H54 (cell line): ENCODE measurements at places on chromosomes 2 and 18.

DNA sequence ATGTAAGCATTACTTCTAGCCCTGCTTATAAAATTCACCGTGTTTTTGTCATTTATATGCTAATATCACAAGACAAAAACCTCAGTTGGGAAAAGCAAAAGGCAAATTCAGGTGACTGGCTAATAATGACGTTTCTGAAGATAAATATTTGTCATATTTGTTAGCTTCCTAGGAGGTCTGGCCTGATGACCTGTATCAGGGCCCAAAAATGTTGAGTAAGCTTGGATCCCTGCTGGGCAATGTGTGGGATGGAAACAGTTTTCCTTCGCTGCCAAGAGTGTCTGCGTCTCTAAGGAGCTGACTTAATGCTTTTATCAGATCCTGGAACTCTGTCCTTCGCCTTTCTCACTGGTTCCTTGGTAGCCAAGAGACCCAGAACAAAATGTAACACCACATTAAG is 230.1 kb upstream of the PXDN start:
- DNase-seq = no peak

GRCh38 chr18:683531-683930 is 26.1 kb downstream of the TYMS start:
- DNase-seq = no peak

GRCh38 chr2:177646791-177647190 is 254.2 kb downstream of the AGPS start:
- DNase-seq = no peak

GRCh38 chr18:62332964-62333695 is 8.0 kb downstream of the TNFRSF11A start:
- no peak for DNase-seq

GRCh38 chr2:120536141-120536540 is 190.2 kb downstream of the INHBB start:
- DNase-seq = no peak

GRCh38 chr2:67670747-67671183 is 273.6 kb downstream of the ETAA1 start:
- no peak for DNase-seq

- DNase-seq = no peak
Measured at GRCh38 chr2:98473995-98474780, 29.5 kb downstream of the INPP4A start.

DNA sequence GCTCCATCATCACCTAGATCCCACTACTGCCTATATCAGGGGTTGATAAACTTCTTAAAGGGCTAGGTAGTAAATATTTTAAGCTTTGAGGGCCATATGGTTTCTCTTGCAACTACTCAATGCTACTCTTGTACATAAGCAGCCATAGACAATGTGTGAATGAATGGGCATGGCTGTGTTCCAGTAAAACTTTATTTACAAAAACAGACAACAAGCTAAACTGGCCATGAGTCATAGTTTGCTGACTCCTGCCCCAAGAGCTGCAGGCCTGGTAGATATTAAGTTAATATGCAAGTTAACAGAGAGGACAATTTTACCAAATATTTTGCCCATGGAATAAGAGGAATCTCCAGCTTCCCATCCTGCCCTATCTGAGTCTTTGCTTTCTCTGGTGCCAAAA is 29.8 kb upstream of the MYO3B start:
- DNase-seq = no peak

GRCh38 chr18:71827301-71827700 is 716.8 kb downstream of the CBLN2 start:
- DNase-seq = no peak

DNA sequence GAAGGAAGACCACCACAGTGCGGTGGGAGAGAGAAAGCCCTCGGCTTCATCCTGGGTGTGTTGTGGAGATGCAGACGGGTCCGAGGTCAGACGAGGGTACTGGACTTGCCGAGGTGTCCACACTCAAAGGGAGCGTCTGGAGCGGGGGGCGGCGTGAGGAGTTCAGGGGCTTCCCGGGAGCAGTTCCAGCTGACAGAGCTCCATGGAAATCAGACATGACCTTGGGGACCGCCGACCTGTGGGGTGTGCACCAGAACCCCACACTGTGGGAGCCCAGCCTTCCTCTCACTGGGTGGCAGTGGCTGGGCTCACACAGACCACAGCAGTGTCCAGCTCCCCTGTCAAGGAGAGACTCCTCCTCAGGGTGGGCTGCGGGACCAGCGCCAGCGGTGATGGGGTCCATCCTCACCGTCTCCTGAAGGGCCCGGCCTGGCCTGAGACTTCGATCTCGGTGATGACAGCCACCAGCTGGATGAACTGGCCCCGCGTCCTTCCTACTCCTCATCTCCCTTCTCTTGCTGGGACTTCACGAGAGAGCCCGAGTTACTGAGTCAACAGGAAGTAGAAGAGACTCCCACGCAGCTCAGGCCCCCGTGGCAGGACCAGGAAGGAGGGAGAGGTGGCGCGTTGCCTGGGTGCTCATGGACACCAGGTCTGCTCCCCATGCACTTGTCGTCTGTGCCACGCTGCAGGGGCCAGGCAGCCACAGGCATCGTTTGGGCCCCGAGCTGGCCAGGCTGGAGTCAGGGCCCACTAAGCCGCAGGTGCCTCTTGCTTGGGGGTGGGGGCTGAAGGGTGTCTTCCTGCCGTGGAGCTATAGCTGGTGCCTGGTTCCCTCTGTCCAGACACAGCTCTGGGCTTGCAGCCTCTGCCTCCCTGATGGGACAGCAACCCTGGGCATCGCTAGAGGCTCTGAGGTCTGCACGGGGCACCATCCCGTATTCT is 101.9 kb upstream of the CTDP1 start:
- no peak for DNase-seq

- peak; percentile 50 for DNase-seq
Measured at GRCh38 chr18:23106575-23106974, 28.7 kb upstream of the CABLES1 start.

GRCh38 chr2:47026748-47027534 is 111.3 kb upstream of the MCFD2 start:
- DNase-seq = no peak

DNA sequence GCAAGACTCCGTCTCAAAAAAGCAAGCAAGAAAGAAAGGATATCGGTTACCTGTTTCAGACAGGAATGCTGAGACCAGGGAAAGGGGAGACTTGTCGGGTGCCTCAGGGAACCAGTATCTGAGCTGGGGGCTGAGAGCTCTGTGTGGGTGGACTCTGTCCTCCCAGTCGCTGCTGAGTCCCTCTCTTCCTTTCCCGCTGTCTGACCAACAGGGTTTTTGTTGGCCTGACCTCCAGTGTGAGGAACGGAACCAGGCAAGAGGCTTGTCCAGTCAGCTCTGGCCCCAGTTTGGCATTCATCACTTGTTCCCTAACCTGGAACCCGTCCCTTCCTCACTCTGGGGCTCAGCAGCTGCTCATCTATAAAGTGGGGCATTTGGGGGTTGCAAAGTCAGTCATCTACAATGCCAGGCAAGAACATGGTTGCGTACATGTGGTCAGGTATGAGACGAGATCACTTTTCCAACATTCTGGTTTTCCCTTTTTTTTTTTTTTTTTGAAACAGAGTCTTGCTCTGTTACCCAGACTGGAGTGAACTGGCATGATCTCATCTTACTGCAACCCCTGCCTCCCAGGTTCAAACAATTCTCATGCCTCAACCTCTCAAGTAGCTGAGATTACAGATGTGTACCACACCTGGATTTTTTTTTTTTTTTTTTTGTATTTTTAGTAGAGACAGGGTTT is 116.4 kb downstream of the PLB1 start:
- DNase-seq = no peak

- DNase-seq = no peak
Measured at GRCh38 chr2:187434342-187434785, 13.7 kb downstream of the CALCRL start.

DNA sequence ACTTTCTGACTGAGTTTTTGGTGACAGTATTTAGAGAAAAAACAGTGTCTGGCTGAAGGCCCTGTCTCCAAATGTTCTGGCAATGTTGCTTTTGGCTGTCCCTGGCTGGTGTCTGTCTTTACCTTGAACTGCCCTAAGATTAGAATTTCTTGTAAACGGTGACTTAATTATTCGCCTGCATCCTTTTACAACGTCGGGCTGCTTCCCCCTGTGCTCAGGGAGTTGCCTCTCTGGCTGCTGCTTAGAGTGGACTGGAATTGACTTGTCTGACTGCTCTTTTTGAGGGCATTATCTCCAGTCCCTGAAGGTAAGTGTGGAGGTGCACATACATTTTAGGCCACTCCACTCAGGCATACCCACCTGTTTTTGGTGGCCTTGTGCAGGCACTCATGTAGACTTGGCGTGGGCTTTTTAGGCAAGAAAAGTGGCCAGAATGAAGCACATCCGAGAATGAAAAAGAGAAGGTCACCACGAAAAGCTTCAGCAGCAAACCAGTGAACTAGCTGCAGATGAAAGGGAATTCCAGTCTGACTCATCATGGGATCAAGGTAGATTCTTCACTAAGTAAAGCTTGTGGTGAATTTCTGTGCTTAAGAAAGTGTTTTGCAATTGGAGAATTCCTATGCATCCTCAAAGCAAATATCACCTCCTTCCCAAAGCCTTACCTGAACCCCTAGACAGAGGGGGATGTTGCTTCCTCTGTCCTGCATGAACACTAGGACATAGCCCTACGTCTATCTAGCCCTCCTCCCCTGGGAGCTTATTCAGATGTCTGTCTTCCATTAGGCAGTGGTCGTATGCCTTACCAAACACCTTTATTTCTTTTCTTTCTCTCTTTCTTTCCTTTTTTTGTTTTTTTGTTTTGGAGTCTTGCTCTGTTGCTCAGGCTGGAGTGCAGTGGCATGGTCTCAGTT is 230.3 kb upstream of the TRIB2 start:
- DNase-seq = no peak

DNA sequence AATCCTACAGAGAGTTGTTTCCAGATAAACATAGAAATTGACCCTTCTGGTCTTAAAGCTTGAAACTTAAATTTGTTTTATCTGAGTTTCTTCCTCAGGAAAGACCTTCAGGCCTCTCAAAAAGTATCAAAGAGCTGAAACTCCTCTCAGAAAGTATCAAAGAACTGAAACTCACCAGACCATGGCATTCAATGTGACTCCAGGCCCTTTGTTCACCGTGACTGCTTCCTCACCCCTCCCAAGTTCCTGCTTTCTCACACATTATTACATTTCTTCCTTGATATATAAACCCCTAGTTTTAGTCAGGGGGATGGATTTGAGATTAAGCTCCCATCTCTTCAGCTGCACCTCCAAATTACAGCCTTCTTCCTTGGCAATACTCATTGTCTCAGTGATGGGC is 6.0 kb downstream of the ANKMY1 start:
- DNase-seq = no peak

DNA sequence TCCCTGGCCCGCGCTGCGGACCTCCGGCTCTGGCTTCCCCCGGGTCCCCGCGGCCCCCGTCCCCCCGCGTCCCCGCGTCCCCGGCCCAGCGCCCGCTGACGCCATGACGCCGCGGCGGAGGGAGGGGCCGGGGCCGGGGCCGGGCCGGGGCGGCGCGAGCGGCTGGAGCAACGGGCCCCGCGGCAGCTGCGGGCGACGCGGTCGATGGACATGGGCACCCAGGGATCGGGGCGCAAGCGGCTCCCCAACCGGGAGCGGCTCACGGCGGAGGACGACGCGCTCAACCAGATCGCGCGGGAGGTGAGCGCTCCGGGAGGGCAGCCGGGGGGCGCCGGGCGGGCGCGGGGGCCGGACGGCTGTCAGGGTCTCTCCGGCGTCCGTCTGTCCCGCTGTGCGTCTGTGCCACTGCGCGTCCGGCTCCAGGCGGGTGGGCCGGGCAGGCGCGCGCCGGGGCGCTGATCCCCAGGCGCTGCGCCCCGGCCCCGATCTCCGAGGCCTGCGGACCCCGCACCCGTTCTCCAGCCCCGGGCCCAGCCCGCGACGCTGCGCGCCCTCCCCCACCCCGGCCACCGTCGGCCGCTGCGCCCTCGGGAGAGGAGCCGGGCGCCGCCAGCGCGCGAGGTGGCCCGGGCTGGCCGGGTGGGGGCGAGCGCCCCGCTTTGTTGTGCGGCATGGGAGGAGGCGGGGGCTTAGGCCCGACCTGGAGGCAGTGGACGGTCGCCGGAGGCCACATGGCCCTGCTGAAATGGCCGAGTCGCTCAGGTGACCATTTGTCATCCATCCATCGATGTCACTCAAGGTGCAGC is at the start of gene LRRFIP1:
TSS of gene LRRFIP1 (plus strand) at position 147 of the 806 bp plus-strand sequence. CDS start at position 205, 58 bp downstream.
- no peak for DNase-seq

GRCh38 chr2:206250041-206250897 is 24.2 kb upstream of the ZDBF2 start:
- DNase-seq = no peak

GRCh38 chr2:41580806-41581205 is 467.0 kb upstream of the PKDCC start:
- DNase-seq = no peak

- DNase-seq = no peak
Measured at GRCh38 chr18:47832348-47832747, 98.1 kb downstream of the SMAD2 start.
